ENCODE measurements at places on chromosomes 3 and 15. TPM values are rescaled to one million over a fixed set of nuclear protein-coding genes. Genes with fewer than 3 reads are reported as not detected.

GRCh38 chr3:158802409-158803268, 785 bp downstream of the MFSD1 start:
- no peak for DNase-seq

DNA sequence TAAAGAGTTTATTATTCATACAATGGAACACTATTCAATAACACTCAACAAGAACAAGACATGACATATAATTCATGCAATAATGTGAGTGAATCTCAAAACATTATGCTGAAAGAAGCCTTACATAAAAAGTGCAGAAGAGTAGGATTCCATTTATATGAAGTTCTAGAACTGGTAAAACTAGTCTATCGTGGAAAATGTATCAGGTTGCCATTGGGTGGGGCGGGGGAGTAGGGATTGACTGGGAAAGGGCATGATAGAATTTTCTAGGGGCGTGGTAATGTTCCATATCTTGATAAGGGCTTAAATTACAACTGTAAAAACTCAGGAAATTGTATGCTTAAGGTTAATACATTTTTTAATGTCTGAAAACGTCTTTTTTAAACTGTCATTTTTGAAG, 247.9 kb downstream of the SATB1 start:
- DNase-seq = no peak

- no peak for DNase-seq
These were observed 136.2 kb downstream of the USP13 start for GRCh38 chr3:179788996-179789395.

- DNase-seq = peak; percentile 17
These were observed 878 bp downstream of the ISLR start for GRCh38 chr15:74174219-74174957.

- DNase-seq = no peak
These were observed 23.8 kb downstream of the CYFIP1 start for GRCh38 chr15:22956257-22956977.

DNA sequence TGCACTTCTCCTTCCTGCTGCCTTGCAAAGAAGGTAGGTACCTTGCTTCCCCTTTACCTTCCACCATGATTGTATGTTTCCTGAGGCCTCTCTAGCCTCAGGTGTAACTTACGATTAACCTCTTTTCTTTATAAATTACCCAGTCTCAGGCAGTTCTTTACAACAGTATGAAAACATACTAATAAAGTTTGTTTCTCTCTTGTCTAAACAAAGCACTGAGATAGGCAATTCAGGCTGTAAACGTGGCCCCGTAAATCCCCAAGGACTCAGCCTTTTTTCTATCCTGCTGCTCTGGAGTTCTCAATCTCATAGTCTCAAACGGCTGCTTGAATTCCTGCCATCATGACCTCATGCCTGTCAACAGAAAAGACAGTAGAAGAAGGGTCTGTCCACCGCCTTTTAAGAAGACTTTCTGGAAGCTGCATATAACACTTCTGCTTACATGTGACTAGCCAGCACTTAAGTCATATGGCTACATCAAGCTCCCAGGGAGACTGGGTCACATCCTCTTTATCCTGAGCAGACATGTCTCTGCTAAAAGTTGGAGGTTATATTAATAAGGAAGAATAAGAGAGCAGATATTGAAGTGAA, 257.8 kb downstream of the EBLN2 start:
- DNase-seq = no peak

The PLA2G4F gene
- 0.16 TPM for total RNA-seq

All from WTC11 (cell line).